ENCODE measurements at places on chromosomes 5 and 9.

DNA sequence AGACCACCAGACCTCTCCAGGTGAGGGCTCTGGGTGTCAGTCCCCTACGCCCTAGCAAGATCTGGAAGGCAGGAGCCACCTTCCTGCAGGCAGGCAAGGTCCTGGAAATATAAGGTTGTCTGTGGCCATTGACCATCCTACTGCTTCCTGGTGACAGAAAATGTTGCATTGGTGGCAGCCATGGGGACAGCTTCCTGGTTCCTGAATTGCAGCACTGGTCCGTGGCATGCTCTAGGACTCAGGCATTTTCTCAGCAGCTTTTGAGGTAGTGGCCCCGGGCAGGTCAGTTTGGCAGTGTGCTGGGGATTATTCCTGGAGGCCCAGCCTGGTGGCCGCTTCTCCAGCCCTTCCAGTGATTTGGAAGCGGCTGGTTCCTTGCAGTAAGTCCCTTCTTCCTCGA is 36.6 kb upstream of the KCNMB1 start:
- no peak for DNase-seq

DNA sequence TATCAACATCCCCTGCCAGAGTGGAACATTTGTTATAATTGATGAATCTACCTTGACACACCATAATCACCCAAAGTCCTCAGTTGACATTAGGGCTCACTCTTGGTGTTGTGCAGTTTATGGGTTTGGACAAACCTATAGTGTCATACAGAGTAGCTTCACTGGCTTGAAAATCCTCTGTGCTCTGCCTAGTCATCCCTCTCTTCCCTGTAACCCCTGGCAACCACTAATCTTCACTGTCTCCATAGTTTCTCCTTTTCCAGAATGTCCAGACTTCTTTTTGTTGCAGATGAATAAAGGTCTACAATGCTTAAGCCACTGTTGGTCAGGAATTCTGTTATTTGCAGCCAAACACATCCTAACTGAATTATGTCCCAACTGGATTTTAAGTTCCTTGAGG is 22.5 kb upstream of the SUB1 start:
- DNase-seq, result no peak

GRCh38 chr9:912776-913175 is 63.7 kb upstream of the DMRT3 start:
- no peak for DNase-seq

DNA sequence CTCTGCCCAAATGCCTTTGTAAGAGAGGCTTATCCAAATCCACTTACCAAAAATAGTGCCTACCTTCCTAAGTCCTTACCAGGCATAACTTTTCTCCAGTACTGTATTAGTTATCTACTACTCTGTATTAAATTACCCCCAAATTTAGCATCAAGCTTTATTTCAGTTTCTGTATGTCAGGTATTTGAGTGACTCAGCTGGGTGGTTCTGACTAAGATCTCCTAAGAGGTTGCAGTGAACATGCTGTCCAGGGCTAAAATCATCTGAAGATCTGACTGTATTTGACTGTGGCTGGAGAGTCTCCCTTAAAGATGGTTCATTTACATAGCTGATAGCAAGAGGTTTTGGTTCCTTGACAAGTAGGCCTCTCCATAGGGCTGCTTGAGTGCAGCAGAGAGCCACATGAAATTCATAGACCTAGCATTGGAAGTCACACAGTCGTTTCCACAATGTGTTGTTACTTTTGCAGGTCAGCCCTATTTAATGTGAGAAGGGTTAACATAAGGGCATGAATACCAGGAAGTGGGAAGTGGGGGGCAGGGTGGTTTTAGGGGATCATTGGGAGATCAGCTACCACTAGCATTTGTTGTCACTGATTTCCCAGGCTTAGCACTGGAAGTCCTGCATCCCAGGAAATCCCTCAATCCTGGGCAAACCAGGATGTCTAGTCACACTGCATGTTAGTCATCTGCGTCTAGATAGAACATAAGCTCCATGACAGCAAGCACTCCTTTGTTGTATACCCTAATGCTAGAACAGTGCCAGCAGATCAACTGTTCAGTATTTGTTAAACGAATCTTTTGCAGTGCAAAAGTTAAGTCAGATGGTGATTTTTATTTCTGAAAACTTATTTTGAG is 2.0 kb upstream of the ZNF622 start:
- no peak for DNase-seq

- no peak for DNase-seq
Measured at GRCh38 chr9:72203205-72203803, 54.1 kb downstream of the GDA start.

DNA sequence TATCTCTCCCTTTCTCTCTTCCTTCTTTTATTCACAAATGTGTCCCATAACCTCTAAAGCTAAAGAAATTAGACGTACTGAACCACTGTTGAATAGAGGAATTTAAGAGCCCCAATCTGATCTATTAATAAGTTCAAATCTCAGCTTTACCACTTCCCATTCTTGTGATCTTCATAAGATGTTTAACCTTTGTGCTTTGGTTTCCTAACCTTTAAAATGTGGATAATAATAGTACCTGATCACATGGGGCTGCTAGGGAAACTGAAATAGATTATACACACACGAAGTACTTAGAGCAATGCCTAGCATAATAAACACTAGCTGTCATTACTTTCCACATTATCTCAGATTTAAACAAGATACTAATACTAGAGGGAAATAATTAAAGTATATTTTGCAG is 324.3 kb upstream of the SEMA6A start:
- no peak for DNase-seq

- DNase-seq, result no peak
Measured at GRCh38 chr5:167208911-167209310, 1082.5 kb upstream of the WWC1 start.

- no peak for DNase-seq
Measured at GRCh38 chr9:129875181-129875611, 39.9 kb downstream of the USP20 start.

DNA sequence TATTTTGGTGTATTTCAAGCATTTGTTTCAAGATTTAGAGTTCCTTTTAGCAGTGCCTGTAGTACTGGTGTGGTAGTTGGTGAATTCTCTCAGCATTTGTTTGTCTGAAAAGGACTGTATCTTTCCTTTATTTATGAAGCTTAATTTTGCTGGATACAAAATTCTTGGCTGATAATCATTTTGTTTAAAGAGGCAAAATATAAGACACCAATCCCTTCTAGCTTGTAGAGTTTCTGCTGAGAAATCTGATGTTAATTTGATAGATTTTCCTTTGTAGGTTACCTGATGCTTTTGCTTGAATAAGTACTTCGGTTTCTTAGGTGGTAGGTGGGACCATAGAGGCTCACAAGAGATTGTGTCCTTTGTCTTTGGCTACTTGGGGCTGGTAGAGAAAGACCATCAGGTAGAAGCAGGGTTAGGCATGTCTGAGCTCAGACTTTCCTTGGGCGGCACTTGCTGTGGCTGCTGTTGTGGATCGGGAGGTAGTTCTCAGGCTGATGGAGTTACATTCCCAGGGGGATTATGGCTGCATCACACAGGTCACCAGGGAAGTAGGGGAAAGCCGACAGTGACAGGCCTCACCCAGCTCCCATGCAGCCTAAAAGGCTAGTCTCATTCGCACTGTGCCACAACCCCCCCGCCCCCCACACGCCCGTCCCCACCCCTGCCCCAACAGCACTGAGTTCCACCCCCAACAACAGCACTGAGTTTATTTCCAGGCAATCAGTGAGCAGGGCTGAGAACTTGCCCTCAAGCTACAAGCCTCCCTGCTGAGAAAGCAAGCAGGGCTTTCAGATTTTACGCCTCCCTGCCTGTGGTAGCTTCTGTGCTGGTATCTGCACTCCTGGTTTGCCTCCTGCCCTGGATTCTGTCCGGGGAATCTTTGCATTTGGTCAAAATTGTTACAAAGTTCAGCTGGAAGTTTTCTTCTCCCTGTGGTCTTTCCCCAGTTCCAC is 127.1 kb upstream of the GLRA1 start:
- no peak for DNase-seq

GRCh38 chr9:7243838-7244237 is 486.1 kb downstream of the KDM4C start:
- DNase-seq, result no peak

DNA sequence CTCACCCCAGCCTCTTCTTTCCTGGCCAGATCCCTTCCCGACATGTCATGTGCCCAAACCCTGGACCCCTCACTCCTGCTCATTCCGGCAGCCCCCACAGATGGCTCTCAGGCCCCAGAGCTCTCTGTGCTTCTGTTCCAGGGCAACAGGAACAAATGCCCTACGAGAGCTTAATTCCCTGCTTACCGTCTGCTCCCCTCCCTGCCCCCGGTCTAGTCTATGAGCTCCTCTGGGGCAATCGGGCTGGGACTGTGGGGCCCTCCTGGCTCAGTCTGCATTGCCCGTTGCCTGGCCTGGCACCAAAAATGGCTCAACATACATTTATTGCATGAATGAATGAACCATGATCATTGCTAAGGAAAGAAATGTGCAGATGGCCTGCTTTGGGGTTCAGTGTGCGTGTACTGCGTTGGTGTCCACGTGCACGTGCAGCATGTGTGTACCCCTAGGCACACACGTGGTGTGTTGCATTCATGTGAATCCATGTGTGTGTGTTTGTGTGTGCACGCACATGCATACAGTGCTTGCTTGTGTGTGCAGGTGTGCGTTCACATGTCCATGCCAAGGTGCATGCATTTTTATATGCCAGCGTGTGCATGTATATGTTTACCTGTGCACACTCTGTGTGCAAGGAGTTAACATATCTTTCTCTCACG is 201.2 kb upstream of the IER5L start:
- DNase-seq, result no peak

DNA sequence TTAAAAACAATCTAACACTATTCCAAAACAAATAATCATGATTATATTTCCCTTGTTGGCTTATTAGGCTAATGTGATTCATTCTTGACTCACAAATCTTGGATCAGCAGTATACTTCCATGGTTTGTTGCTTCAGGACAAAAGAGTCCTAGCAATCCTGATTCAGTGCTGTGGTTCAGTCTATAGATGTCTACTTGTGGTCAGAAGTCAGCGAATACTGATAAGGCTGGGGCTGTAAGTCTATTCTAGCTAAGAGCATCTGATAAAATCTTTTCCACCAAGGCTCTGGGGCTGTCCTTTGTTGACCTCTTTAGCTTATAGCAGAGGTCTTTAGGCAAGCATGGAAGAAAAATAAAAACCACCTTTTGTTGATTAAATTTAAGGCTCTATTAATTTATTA is 4.4 kb upstream of the SMIM3 start:
- DNase-seq, result no peak

DNA sequence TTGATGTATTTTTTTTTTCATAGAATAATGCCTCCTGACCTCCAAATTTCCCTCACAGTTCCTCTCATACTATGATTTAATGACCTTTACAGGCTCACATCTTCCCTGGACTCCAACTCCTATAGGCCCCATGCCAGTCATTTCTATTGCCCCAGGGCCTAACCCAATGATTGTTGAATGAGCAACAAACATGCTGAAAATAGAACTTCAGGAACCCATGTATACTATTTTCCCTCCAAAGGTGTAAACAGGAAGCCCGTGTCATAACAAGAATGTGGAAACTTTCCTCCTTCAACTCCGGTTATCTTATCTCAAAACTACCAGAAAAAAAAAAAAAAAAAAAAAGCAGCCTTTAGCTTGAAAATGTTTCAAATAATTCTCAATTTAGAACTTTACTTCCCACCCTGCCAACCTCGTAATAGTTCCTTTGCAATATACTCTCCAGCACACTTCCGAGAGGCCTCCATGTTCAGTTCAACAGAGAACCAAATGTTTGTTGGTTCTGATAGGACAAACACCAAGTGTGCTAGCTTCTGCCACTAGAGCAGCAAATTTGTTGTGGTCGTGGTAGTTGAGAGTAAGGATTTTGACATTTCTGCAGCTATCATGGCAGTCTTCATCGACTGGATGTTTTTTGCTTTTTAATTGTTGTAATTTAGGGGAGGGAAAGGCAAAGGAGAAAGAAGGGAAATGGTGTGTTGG is 25.8 kb downstream of the TRPM6 start:
- DNase-seq, result no peak

GRCh38 chr5:118121258-118121657 is 867.1 kb downstream of the DTWD2 start:
- no peak for DNase-seq

DNA sequence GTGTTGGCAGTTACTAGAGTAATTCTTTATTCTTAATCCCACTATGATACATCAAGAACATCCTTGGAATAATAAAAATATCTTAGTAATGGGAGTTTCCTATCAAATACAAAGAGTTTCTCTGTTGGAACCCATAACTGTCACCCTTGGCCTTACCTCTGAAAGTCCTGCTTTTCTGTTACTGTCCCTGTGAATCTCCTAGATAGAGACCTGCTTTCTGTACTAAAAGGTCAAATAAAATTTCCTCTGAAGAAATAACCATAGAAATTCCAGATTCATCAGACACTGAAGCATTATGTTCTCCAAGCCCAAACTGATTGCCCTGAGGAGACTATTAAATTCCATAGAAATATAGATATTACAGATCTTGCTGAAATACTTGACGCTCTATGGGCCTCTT is 63.0 kb downstream of the KCNV2 start:
- DNase-seq, result no peak

DNA sequence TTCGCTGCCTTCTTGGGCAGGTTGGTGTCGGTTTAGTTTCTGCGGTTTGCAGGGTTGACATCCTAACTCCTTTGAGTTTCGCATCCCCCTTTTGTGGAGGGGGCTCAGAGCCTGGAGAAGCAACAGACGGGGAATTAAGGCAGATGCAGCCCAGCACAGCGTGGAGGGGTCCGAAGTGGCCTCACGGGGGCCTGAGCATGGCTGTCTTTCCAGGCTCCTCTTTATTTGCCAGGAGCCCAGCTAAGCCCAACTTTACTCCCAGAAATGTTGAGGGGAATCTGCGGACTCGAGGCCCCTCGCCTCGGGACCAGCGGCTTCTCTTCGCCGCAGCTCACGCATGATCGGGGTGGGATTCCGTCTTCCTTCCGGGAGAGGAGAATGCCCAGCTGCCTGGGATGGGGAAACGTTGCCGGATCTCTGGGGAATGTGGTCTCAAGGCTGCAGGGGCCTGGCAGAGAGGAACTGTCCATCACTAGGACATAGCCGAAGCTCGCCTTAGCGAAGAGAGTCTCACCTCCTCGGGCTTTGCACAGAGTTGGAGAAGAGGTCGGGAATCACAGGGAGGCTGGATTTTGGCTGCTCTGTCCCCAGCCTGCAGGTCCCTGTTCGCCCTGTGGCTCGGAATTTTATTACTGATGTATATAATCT is 1.3 kb downstream of the RAI14 start:
- no peak for DNase-seq

DNA sequence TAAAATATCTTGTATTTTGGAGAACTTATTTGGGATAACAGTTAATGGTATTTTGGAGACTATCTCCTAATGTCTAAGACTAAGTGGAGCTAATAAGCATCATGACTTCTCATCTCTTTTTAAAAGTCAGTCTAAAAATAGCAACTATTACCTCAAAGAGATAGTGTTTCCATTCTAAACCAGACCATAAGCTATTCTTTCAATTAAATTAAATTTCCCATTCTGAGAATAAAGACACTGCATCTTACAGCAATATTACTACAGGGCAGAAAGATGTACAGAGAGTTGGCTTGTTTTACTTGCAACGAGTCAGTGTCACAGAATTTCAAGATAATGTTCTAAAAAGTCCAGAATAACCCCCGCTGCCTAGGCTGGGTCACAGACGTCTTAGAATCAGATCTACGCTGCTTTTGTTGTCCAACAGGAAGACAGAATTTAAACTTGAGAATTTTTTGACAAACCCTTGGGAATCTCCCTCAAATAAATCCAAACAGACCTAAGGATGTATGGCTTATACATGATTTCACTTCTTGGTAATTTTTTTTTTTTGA is 98.9 kb downstream of the USP20 start:
- DNase-seq, result no peak

GRCh38 chr5:130066644-130067043 is 162.4 kb downstream of the CHSY3 start:
- no peak for DNase-seq
